C1 segment of cervical spinal cord (tissue), 14 donors: ENCODE measurements at places on chromosomes 16 and 17.

- DNase-seq = no peak
Observed at GRCh38 chr16:27235938-27236245, 32.6 kb downstream of the KDM8 start.

GRCh38 chr17:6915620-6916019 lies 80.2 kb upstream of the ALOX12 start:
- no peak for DNase-seq

GRCh38 chr17:7419819-7420610 lies at the start of gene SPEM1:
TSS of gene SPEM1 (plus strand) at chr17:7420324. CDS start at chr17:7420385, 61 bp downstream.
- no peak for DNase-seq

DNA sequence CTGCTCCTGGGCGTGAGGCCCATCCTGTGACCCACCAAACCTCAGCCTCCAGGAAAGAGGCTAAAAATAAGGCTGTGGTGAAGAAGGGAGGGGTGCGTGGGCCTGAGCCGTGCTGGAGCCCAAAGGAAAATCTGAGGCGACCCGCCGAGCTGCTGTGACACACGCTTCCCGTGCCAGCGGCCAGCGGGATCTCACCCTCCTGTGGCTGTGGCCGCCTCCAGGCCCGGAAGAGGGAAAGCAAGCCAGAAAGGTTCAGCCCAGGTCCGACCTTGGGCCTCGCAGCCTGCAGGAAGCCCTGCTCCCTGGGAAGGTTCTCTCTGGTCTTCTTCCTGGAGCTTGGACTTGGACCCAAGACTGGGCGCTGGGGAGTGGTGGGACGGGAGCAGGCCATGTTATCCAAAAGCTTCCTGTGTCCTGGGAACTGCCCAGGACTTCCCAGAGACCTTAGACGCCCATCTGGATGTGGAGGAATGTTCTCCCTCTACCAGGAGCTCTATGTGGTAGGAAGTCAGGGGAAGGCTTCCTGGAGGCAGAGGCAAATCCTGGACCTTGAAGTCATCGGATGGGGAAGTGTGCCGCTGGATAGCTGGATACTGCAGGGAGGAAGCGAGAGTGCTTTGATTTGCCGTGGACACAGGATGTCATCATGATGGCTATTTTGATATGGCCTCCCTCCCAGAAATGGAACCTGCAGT lies 11.4 kb downstream of the SPNS2 start:
- no peak for DNase-seq

GRCh38 chr16:3459401-3460090 lies 16.1 kb downstream of the NAA60 start:
- no peak for DNase-seq

GRCh38 chr16:89136931-89137330 lies 34.6 kb upstream of the CDH15 start:
- no peak for DNase-seq

GRCh38 chr17:4124999-4125398 lies 17.8 kb downstream of the ZZEF1 start:
- no peak for DNase-seq
